Ovary (tissue), 10 donors: ENCODE measurements at places on chromosomes 7 and 10. TPM values are rescaled to one million over a fixed set of nuclear protein-coding genes. Genes with fewer than 3 reads are reported as not detected.

DNA sequence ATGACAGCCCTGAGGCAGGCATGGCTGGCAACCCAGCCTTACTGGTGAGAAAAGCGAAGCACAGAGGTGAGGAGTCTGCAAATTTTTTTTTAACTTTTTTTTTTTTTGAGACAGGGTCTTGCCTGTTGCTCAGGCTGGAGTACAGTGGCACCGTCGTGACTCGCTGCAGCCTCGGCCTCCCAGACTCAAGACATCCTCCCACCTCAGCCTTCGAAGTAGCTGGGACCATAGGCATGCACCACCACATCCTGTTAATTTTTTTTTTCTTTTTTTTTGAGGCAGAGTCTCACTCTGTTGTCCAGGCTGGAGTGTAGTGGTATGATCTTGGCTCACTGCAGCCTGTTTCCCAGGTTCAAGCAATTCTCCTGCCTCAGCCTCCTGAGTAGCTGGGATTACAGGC, 35.1 kb upstream of the DLG5 start:
- H3K4me3 ChIP-seq = no peak overlapping the region
- no peak for DNase-seq
- peaks cover 7% of the 10 kb centered on the region for H3K4me1 ChIP-seq
- no peaks in the 10 kb centered on the region for H3K36me3 ChIP-seq

GRCh38 chr10:131650771-131651673, 249.8 kb upstream of the PPP2R2D start:
- no peaks in the 10 kb centered on the region for H3K36me3 ChIP-seq
- H3K27me3 ChIP-seq = no peaks in the 10 kb centered on the region
- no peaks in the 10 kb centered on the region for H3K4me1 ChIP-seq
- H3K27ac ChIP-seq = no peak overlapping the region
- H3K4me3 ChIP-seq = no peak overlapping the region

- H3K27ac ChIP-seq = no peak overlapping the region
- H3K27me3 ChIP-seq = no peaks in the 10 kb centered on the region
- no peak overlapping the region for H3K4me3 ChIP-seq
- DNase-seq = no peak
Measured at GRCh38 chr7:138387755-138388475, 72.1 kb upstream of the TRIM24 start.

DNA sequence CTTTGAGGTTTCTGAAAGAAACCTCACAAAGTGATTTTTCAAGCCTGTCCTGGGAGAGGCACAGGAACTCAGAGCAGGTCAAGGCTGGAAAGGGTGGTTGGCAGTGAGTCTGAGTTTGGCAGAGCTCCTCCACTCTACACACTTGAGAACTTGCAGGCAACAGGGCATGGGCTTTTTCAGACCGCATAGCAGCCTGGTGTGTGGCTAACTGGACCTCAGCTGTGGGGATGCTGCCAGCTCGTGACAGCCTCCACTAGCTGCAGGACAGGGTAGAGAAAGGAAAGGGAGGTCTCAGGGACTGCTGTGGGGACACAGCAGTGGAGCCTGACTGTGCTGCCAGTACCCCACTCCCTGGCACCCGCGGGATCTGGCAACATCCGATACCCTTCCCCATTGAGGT, 2.6 kb downstream of the CDHR1 start:
- no peak for DNase-seq
- no peaks in the 10 kb centered on the region for H3K27me3 ChIP-seq
- no peaks in the 10 kb centered on the region for H3K36me3 ChIP-seq
- no peaks in the 10 kb centered on the region for H3K4me1 ChIP-seq

- no peaks in the 10 kb centered on the region for H3K27me3 ChIP-seq
- no peaks in the 10 kb centered on the region for H3K4me1 ChIP-seq
- no peak for DNase-seq
- no peak overlapping the region for H3K27ac ChIP-seq
Measured at GRCh38 chr10:45368181-45368580, 5.8 kb upstream of the ALOX5 start.

DNA sequence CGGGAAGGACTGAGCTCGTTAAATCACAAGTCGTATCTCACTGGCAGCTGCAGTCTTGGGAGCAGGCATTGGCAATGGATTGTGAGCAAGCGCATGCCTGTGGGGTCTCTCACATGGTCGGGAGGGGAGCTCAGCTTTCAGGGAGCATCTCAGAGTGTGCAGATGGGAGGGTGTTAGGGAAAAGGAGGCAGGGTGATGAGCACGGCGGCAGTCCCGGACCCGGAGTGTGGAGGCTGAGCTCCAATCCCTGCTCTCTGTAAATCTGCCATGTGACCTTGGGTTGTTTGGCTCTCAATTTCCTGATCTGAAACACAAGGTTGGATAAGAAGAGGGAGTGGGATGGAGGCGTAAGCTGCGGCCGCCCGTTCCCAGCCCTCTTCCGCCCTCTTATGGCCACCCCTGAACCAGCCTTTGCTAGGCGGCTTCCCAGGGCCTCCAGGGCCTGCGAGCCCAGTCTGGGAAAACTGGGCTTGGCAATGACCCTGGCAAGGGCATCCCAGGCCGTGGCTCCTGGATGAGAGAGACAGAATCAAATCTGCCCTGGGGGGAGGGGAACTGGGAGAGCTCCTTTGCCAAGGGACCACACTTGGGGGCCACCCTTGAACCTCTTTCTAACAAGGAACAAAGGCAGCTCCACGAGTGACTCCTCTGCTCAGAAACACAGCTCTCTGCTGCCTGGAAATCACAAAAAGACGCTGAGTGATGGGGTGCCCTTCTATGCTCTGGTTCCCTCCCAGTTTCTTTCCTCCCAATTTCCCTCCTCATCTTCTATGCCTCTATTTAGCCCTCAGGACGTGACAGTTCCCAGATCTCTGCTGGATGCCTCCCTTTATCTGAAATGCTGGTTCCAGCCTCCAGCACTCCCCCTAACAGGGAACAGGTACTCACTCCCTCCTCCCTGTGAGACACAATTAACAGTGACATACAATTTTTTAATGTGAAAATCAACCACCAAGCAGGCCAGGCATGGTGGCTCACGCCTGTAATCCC, 41.7 kb upstream of the LOXL4 start:
- no peaks in the 10 kb centered on the region for H3K27me3 ChIP-seq
- no peak overlapping the region for H3K27ac ChIP-seq
- H3K36me3 ChIP-seq = no peaks in the 10 kb centered on the region
- peak; percentile 83 for DNase-seq
- no peaks in the 10 kb centered on the region for H3K4me1 ChIP-seq
- H3K4me3 ChIP-seq = no peak overlapping the region

DNA sequence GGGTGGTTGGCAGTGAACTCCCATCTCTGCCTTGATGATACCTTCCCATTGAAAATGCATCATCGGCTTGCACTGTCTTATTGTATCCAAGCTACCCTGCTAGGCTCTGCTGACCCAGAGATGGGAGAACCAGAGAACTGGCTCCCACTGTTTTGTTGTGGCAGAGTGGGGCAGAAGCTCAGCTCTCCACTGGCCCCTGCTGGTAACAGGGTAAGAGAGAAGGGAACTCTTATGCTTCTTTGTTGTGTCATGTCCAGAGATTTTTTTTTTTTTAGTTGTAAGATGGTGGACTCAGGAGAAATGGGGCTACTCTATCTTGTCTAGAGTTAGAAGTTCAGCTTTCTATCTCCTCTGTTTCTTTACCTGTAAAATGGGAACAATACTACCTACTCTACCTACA, 100.5 kb upstream of the SDK1 start:
- H3K4me1 ChIP-seq = no peaks in the 10 kb centered on the region
- H3K27me3 ChIP-seq = no peaks in the 10 kb centered on the region
- H3K36me3 ChIP-seq = no peaks in the 10 kb centered on the region
- H3K27ac ChIP-seq = no peak overlapping the region
- DNase-seq = no peak

DNA sequence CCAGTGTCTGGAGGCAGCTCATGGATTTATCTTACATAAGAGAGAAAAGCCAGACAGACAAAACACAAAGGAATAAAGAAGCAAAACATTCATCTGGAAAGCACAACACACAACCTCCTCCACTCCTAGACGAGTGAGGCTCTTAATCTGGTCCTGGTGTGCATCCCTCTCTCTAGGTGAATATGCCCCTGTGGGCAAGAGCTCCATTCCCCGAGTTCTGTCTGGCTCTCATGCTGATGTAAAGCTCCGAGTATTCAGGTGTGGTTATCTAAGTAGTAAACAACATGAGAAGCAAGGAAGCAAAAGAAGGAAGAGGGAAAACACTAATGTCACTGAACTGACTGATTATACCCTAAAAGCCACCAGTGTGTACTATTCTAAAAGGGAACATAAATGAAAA, 47.9 kb upstream of the FEZF1 start:
- no peak overlapping the region for H3K27ac ChIP-seq
- H3K27me3 ChIP-seq = no peaks in the 10 kb centered on the region
- no peak overlapping the region for H3K4me3 ChIP-seq
- H3K4me1 ChIP-seq = no peaks in the 10 kb centered on the region

- no peak for DNase-seq
- H3K4me3 ChIP-seq = no peak overlapping the region
- H3K36me3 ChIP-seq = no peaks in the 10 kb centered on the region
- no peaks in the 10 kb centered on the region for H3K4me1 ChIP-seq
- no peak overlapping the region for H3K27ac ChIP-seq
- no peaks in the 10 kb centered on the region for H3K27me3 ChIP-seq
Measured at GRCh38 chr7:84139986-84140729, 54.4 kb downstream of the SEMA3A start.

DNA sequence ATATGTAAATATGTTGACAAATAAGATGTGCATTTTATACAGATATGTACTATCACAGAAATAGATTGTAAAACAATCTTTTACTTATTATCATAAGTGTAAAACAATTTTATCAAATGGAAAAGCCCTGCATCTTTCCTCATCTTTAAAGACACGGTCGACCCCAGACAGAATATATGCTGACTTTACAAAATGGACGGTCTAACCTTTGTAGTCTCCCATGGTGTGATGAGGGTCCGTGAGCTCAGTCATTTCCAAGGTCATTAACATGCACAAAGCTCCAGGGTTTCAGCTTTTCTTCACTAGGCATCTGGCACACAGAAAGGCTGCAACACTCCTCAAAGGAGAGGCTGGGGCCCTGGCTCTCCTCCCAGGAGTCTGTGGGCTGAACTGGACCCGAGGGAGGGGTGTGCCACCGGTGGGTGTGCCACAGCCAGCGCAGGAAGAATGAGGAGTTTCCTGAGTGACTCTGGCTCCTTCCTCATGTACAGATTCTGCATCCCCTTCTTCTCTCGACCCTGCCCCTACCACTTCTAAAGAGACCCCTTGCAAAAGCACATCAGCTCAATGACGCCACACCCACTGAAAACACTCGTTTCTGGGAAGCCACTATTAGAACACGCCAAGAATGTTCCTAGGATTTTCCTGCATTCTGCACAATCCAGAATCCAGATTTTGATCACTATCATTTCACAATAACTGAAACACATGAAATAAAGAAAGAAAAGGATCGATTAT, 26.2 kb upstream of the ABLIM1 start:
- no peak overlapping the region for H3K27ac ChIP-seq
- no peaks in the 10 kb centered on the region for H3K27me3 ChIP-seq
- H3K4me1 ChIP-seq = peaks cover 2% of the 10 kb centered on the region
- DNase-seq = peak; percentile 28
- no peak overlapping the region for H3K4me3 ChIP-seq
- H3K36me3 ChIP-seq = no peaks in the 10 kb centered on the region

GRCh38 chr7:82701949-82702348, 258.4 kb upstream of the CACNA2D1 start:
- no peak for DNase-seq
- H3K4me3 ChIP-seq = no peak overlapping the region
- H3K36me3 ChIP-seq = no peaks in the 10 kb centered on the region
- H3K4me1 ChIP-seq = no peaks in the 10 kb centered on the region

GRCh38 chr7:73828107-73828803, 2.5 kb upstream of the CLDN4 start:
- H3K4me3 ChIP-seq = no peak overlapping the region
- DNase-seq = no peak
- H3K4me1 ChIP-seq = peaks cover 9% of the 10 kb centered on the region
- no peaks in the 10 kb centered on the region for H3K27me3 ChIP-seq

DNA sequence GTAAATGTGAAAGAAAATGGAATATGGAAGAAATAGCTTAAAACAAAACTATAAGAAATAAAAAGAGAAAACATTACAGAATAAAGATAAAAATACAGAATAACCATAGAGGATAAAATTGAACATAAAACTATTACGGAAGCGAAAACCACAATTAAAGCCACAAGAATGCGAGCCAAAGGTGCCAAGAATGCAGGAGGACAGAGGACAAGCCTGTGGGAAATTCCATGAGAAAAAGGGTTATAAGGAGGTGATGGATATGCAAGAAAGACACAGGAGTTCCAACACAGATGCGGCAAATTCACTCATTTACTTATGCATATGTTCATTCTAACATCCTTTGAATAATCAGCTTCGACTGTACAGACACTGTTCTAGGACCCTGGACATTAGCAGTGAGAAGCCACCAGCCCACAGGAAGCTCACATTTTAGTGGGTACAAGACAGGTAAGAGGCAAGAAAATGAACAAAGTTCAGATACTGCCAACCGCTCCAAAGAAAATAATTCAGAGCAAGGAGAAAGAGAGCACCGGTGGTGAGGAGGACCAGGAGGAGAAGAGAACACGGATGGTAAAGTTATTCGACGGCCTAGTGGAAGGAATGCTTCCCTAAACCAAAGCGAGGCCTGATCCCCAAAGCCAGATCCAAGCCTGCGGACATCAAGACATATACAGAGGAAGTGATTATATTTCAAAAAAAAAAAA, 213.7 kb upstream of the MGMT start:
- H3K36me3 ChIP-seq = no peaks in the 10 kb centered on the region
- no peak overlapping the region for H3K27ac ChIP-seq
- peaks cover 4% of the 10 kb centered on the region for H3K27me3 ChIP-seq
- no peak for DNase-seq
- H3K4me1 ChIP-seq = no peaks in the 10 kb centered on the region

DNA sequence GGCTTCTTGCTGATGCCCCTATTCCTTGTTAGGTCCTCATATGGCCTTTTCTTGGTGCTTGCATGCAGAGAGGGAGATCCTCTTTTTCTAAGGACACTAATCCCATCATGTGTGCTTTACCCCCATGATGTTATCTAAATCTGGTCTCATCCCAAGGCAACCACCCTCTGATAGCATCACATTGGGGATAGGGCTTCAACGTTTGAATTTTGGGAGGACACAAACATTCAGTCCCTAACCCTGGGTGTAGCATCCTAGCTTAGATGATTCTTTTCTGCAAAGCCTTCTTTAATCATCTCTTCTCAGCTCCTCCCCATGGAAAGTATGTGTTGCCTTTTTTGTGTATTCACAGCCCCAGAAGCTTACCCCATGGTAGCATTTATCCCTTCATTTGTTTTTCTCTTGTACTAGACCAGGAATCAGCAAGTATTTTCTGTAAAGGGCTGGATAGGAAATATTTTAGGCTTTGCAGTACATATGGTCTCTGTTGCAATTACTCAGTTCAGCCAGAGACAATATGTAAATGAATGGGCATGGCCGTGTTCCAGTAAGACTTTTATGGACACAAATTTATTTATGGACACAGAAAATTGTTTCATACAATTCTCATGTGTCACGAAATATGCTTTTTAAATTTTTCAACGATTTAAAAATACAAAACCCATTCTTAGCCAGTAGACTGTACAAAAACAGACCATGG, 101.5 kb upstream of the CSTF2T start:
- H3K27ac ChIP-seq = no peak overlapping the region
- H3K27me3 ChIP-seq = no peaks in the 10 kb centered on the region

GRCh38 chr7:6375348-6376101, 72.2 kb downstream of the DAGLB start:
- H3K27me3 ChIP-seq = no peaks in the 10 kb centered on the region
- peaks cover 10% of the 10 kb centered on the region for H3K4me1 ChIP-seq
- no peak overlapping the region for H3K27ac ChIP-seq
- H3K36me3 ChIP-seq = no peaks in the 10 kb centered on the region
- H3K4me3 ChIP-seq = peak overlapping the region; percentile 72

The CACNA2D1 gene
- 25.4 TPM for total RNA-seq

The ABCC2 gene
- total RNA-seq = 1.8 TPM

The UPF2 gene
- 21.5 TPM for total RNA-seq

The FAM13C gene
- 17.3 TPM for total RNA-seq

The SFTPA1 gene
- 6.6 TPM for total RNA-seq

The CPA4 gene
- total RNA-seq = 0.28 TPM
